ENCODE measurements at places on chromosomes 12 and 14.

- DNase-seq: no peak
Measured at GRCh38 chr12:103814436-103814835, 26.6 kb downstream of the NT5DC3 start.

GRCh38 chr14:96424109-96424989, 32.4 kb downstream of the AK7 start:
- peak; percentile 37 for DNase-seq

DNA sequence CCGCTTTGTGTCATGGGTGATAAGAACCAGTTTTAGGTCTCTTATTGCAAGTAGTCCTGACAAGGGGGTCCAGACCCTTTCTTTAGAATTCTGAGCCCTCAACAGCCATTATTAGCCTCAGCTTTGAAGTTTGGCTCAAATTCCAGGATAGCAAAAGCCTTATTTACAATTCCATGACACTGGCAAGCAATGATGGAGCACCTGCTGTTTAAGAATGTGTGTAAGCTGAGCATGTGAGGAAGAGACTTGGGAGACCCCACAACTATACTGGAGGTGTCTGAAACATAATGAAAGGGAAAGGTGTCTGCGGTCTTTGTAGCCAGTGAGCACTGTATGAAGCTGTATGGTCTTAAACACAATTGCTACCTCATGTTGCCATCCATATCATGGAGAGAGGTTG, 119.8 kb downstream of the TBX5 start:
- no peak for DNase-seq

DNA sequence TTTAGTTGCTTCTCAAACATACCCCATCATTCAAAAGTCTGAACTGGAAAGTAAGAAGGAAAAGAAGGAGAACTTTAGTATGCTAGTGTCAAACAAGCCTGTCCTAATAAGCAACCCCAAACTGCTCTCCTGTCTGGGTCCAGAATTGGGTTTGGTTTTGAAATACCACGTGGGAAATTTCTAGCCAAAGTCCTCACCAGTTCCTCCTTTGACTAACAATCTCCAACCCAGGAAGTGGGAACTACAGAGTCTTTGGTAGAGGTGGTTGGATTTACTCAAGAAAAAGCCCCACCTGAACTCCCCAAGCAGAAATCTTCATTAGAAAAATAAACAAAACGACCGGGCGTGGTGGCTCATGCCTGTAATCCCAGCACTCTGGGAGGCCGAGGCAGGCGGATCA, 17.4 kb upstream of the EIF4B start:
- DNase-seq: no peak

DNA sequence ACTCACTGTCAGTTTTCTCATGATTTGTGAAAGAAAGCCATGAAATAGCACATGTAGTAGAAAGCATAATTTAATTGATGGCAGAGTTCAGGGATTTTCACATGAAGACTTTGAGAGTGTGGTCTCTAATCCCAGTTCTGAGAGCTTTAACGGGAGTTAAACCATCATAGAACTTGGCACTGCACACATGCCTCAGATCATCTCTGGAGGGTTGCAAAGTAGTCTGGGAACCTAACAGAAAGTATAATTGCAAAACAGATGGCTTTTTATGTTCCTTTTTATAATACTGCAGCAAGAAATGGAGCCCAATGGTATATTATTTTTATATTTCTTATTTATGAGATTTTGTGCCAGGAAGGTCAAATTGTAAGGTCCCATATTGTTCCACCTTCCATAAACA, 77.9 kb downstream of the BHLHE41 start:
- DNase-seq: no peak

- no peak for DNase-seq
Measured at GRCh38 chr12:68959143-68959858, 26.3 kb upstream of the CPM start.

- no peak for DNase-seq
Measured at GRCh38 chr12:71649401-71649800, 14.2 kb downstream of the ZFC3H1 start.

DNA sequence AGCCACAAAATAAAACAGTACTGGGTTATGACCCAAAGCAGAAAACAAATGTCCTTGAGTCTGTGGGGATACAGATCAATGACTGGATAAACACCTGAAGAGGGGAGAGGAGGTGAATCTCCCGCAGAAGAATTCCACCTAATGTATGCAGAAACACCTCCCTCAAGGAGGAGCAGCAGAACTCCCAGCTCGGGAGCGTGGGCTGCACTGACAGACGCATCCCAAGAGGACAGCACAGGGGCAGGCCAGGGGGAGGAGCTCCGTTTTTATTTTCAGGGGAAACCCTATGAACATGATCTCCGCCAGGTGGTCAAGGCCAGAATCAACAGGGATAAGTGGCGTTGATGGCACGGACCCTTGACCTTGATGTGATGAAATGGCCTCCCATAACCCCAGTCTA, 41.8 kb upstream of the PPP2R5C start:
- no peak for DNase-seq

- DNase-seq: no peak
Measured at GRCh38 chr12:31627456-31628054, 31.9 kb upstream of the ETFBKMT start.

GRCh38 chr12:55874443-55874842, 31.7 kb upstream of the MMP19 start:
- no peak for DNase-seq

DNA sequence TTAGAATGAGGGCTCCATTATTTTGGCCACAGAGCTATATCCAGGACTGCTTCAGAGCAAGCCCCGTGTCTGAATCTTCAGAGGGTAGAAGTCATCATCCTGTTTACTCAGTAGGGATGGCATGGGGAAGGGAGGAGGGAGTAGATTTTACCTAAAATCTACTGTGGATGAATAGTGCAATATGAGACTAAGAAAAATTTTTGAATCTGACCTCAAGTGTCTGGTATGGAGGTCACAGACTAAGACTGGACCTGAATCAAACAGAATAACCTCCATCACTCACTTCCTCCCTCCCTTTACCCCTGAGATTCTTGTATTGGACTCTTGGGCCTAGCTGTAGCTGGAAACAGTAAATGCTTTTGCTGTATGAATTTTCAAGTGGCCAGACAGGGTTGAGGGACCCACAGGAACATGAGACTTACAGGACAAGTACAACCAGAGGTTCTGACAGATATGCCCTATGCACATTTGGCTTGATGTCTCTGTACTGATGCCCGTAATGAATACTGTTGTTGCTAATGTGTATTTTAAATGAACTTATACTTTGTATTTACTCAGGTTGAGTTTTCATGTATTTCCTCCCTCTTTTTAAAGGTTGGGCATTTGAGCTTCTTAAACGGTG, 78.5 kb downstream of the CCDC91 start:
- DNase-seq: no peak

DNA sequence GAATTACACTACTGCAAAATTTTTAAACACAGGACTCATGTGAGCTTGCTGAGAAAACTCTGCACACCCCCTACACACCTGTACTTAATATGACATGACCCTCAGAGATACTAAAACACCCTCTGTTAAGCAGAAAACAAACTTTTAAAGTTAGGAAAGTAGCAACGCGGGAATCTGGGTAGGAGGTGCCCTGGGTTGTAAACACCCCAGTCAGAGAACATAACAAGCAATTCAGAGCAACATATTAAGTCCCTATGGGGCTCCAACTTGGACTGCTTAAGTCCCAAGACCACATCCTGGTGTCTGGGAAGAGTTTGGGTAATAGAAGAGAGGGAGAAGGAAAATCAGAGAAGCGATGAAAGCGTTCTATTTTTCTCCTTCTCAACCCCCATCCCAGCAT, 1.2 kb downstream of the ATF7 start:
- no peak for DNase-seq

DNA sequence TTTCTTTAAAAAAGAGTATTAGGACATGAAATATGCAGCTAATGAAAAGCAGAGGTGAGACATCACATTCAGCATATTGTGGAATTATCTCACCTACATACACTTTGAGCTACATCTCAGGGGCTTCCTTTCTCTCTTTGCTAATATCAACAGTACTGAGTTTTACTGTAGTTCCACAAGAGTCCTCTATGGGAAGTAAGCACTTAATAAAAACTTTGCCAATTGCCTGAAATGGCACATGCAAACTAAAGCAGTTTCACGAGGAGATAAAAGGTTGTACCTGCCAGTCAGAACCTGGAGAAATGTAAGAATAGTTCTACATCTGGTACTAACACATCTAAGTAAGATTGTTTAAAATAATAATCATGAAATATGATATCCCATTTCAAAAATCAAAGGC, 73.5 kb upstream of the GPHB5 start:
- no peak for DNase-seq

GRCh38 chr12:46524778-46525177, 152.2 kb upstream of the SLC38A2 start:
- DNase-seq: no peak
